ENCODE measurements at places on chromosomes 7 and 10.

GRCh38 chr7:92880212-92881090 is 44.1 kb upstream of the CDK6 start:
- no peak for DNase-seq

DNA sequence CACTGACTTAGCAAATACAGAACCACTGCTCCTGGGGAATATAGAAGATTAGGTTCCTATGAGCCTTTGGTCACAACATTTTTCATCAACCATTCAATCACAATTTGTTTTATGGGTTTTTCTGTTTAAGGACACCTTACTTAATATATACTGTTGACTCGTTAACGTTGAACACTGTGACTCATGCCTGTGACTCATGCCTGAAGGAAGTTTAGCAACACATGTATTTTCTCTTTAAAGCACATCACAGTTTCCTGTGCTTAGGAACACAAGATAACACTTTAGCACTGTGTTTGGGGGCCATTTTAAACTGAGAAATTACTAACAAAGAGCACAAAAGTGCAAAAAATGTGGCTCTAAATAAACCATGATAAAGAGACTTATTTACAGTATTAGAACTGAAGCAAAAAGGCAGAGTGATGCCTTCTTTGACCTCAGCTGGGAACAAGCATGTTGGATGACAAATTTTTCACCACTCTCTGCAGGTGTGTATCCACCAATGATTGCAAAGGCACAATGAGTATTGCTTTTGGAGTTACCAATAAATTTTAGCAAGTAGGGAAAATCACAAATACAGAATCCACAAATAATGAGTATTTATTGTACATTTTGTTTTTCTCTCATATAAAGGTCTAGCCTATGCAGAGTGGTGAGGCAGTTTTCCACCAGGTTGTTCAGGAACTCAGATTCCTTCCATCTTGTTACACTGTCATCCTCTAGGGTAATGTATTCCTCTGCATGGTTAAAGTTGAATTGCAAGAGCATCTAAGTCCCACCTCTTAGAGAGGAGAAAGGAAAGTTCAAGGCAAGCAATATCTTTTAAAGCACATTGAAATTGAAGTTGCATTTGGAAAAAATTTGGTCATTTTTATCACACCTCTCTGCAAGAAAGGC is 7.3 kb downstream of the FGFBP3 start:
- DNase-seq, result no peak

GRCh38 chr7:110604885-110605284 is 486.0 kb upstream of the LRRN3 start:
- DNase-seq, result no peak

DNA sequence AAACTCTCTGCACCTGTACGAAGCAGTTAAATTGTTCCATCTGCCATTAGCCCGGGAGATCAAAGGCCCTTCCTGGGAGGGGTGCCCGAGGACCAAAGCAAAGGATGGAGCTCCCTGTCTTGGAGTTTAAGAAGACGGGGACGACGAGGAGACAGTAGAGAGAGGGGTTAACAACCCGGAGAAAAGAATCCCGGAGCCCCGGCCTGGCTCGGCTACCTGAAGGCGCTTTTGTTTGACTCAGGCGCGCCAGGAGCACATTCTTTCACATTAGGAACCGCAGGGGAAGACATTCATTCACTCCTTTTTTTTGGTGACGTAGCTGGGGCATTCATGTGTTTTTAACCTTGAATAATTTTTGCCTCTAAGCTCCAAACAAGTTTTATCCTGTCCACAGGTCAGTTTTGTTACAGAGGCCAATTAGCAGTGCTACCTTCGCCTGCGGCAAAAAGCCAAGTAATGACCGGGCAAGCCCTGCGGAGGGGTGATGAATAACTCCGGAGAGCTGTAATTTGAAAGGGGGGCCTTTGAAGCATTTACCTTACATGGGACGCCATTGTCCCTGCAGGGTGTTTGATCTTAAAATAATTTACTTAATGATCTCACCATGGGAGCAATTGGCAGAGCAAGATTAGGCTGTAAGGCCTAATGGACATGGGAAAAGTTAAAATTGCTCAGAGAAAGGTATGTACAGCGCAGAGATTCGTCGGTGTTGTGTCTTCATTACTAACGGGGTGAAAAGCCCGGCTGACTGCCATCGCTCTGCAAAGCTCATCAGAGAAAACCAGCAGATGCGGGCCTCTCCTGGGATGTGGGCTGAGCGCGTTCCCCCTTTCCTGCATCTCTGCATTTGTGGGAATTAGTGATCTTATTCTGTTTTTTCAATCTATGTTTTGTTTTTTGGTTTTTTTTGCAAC is 258.0 kb upstream of the SP4 start:
- DNase-seq, result no peak

- no peak for DNase-seq
Measured at GRCh38 chr10:5827841-5828240, 14.6 kb upstream of the GDI2 start.

GRCh38 chr7:137652721-137653120 is 194.1 kb downstream of the DGKI start:
- no peak for DNase-seq

- no peak for DNase-seq
Measured at GRCh38 chr10:12397941-12398340, 48.6 kb downstream of the CAMK1D start.

DNA sequence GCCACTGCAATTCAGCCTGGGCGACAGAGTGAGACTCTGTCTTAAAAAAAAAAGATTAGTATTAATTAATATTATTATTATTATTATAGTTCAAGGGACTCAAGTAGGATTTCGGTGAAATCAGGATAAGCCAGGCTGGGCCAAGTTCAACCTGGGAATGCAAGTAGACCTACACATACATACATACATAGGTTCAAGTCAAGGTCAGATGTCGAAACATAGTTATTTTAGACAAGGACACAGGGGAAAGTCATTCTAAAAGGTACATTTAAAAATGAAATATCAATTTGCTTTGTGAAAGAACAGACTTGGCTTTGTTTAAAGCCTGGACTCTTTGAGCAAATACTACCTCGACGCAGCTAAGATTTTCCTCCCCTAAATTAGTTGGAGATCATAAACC is 149.3 kb downstream of the RNF133 start:
- no peak for DNase-seq

- DNase-seq, result no peak
Measured at GRCh38 chr10:60175441-60175971, 214.2 kb downstream of the ANK3 start.

GRCh38 chr10:34303022-34303421 is 512.1 kb downstream of the PARD3 start:
- DNase-seq, result no peak

GRCh38 chr7:148371280-148371937 is 219.2 kb upstream of the C7orf33 start:
- DNase-seq, result no peak

DNA sequence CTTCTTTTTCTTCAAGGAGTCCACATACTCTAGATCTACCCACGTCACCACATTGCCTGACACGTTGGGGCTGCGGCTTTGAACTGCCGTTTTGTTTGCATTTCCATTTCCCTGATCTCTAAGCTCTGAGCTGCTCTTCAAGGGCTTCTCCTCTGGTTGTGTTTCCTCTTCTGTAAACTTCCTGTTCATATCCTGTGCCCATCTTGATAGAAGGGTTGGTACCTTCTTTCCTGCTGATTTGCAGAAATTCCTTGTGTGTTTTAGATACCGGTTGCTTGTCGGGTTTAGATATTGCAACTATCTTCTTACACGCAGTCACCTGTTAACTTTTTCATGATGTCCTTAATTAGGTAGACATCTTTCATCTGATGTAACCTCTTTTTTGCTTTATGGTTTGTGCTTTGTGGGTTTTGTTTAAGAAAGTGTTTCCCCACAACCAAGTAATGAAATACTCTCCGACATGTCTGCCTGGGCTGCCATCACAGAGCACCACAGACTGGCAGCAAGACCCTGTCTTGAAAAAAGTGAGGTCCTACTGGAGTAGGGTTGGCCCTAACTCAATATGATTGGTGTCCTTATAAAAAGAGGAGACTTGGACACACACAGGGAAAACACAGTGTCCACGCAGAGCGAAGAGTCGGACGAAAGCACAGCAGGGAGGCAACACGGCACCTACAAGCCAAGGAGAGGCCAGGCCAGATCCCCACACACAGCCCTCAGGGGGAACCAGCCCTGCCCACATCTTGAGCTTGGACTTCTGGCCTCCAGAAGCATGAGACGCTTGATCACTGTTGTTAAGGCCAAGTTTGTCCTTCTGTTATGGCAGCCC is 99.1 kb upstream of the PDGFA start:
- DNase-seq, result no peak

GRCh38 chr10:116952729-116953128 is 52.3 kb downstream of the SHTN1 start:
- no peak for DNase-seq

DNA sequence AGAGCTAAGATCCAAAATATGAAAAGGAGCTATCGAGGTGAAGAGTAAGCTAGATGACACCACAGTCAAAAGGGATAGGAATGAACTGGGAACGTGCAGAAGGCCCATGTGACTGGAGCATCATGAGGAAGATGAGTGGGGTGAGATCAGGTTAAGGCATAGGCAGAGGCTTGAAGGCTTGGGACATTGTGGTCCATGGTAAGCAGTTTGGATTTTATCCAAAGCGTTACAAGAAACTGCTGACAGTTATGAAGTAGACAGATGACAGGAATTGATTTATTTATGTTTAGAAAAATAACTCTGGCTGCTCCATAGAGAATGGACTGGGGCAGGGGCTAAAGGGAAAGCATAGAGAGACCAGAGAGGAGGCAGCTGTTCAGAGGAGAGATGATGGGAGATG is 18.1 kb upstream of the PANK1 start:
- DNase-seq, result no peak

DNA sequence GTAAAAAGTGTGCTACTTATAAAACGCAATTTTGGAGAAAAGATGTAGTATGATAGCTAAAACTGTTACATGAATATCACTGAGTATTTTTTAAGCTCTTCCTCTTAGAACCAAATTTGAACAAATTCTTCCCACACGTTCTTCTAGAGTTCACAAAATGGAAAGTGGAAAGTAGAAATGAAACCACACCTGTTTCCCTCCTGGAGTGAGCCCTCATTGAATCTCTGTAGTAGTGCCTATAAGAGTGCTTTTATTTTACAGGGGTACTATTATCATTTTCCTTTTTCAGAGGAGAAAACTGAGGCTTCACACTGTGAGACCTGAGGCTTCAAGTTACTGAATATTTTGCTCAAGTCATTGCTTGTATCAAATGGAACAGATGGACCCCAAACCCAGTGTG is 393.0 kb downstream of the NRG3 start:
- no peak for DNase-seq

- no peak for DNase-seq
Measured at GRCh38 chr10:60508037-60508436, 118.4 kb upstream of the ANK3 start.

- DNase-seq, result no peak
Measured at GRCh38 chr7:23449941-23450340, 20.4 kb downstream of the IGF2BP3 start.

- DNase-seq, result no peak
Measured at GRCh38 chr7:41459623-41460261, 243.1 kb downstream of the INHBA start.

DNA sequence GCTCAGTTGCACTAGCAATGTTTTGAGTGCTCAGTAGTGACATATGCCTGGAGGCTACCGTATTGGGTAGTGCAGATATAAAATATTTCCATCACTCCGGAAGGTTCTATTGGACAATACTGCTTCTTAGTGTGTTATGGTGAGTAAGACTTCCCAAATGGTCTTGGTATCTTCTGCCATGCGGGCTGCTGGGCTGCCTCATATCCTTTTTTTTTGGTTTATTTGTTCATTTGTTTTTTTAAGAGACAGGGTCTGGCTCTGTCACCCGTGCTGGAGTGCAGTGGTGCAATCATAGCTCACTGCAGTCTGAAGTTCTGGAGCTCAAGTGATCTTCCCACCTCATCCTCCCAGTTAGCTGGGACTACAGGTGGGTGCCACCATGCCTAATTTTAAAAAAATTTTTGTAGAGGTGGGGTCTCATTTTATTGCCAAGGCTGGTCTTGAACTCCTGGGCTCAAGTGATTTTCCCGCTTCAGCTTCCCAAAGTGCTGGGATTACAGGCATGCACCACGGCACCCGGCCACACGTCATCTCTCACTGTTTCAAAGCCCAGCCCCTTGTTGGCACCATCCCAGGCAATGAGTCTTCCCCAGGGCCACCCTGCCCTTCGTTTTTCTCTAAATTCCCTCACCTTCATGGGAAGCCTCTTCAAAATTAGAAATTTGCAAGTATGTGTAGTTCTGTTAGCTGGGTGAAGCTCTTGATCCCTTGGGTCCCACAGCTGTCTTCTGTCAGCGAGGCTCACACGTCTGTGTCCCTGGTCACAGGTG is 111.0 kb upstream of the KLF14 start:
- DNase-seq, result no peak

GRCh38 chr10:49323171-49323895 is 24.4 kb downstream of the C10orf71 start:
- no peak for DNase-seq

GRCh38 chr7:101154693-101155102 is 422 bp downstream of the AP1S1 start:
- DNase-seq, result no peak

GRCh38 chr7:102096012-102096332 is 190.7 kb upstream of the SH2B2 start:
- DNase-seq, result no peak

DNA sequence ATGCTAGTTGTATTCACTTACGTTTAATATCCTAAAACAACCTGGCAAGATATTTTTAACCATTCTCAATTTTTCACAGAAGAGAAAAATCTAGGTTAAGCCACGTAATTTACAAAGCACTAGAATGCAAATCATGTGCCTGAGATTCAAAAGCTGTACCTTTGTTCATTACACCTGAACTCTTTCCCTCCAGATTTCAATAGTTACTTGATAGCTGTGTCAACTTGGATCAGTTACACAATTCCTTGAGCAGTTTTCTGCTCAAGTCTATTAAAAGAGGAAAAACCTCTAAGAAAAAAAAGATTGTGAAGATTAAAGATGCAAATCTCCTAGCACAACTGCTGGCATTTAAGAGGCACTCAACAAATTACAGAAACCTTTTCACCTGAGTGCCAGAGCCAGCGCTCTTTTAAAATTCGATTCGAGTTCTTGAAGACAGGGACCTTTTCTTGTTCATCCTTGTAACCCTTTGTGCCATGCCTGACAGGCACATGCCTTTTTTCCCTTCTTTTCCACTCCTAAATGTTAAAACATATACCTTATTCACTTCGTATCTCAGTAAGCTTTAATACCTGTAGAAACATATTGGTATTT is 886 bp downstream of the NSUN6 start:
- no peak for DNase-seq

DNA sequence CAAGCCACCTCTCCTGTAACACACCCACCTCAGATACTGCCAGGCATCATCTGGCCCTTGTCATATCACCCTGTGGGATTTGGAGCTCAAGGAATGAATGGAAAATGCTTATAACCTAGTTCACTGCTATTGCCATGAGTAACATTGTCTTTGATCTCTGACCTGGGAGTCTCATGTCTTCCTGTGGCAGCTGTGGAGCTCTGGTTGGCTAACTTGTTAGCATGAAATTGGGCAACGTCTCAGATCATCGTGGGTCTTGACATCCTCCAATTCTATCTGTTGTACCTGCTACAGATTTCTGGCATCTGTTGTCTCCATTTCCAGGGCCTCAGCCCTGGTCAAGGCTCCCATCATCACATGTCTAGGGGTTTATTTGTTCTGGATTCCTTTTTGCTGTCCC is 2.2 kb upstream of the TMEM270 start:
- no peak for DNase-seq

Measured in HEK293T (cell line).